CD4-positive, alpha-beta T cell treated with Interleukin-6 at 100 ng/mL for 8 hours (primary cell): ENCODE measurements at places on chromosomes 2 and 18.

DNA sequence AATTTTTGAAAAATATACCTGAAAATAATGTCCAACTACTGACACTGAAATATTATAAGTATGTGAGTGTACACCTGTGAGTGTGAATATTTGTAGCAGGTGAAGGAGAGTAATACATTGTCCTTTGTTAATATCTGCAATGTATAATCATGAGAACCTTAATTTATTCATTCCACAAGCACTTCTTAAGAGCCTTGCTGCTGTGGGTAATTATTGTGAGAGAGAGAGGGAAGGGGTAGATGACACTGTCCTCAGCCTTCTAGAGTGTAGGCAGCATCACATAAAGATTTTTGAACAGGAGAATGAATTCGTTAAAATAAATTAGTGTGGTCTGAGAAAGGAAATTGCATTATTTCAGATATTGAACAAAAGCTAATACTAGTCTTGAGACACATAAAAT is 157.2 kb downstream of the MAP2 start:
- no peak for DNase-seq

GRCh38 chr18:3388980-3389379 is 61.0 kb upstream of the TGIF1 start:
- no peak for DNase-seq

DNA sequence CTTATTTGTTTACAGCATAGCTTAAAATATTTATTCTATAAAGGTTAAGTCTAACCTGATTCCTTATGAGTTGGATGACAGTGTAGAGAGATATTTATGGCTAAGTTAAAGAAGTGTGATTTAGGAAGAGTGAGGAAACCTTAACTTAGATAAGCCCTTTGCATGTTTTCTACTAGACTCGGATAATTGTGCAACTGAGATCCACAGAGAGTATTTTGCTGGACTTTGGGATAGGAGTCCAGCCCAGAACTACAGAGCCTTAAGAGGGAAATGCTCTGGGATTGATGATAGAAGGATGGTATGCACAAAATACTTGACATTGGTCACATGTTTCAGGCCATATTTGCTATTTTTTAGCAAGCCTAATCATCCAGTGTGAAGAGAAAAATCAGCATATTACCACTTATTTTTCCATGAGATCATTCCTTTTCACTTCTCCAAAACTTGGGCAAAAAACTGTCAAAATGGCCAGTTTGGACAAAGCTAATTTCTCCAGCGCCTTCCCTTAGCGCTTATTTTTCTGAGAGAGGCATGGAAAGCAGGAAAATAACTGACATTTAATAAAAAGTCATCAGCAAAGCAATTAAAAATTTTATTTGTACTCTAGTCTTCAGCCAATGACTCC is 3.1 kb downstream of the CD28 start:
- DNase-seq: no peak

- no peak for DNase-seq
These were observed 98.9 kb upstream of the EPAS1 start for GRCh38 chr2:46198164-46198883.

DNA sequence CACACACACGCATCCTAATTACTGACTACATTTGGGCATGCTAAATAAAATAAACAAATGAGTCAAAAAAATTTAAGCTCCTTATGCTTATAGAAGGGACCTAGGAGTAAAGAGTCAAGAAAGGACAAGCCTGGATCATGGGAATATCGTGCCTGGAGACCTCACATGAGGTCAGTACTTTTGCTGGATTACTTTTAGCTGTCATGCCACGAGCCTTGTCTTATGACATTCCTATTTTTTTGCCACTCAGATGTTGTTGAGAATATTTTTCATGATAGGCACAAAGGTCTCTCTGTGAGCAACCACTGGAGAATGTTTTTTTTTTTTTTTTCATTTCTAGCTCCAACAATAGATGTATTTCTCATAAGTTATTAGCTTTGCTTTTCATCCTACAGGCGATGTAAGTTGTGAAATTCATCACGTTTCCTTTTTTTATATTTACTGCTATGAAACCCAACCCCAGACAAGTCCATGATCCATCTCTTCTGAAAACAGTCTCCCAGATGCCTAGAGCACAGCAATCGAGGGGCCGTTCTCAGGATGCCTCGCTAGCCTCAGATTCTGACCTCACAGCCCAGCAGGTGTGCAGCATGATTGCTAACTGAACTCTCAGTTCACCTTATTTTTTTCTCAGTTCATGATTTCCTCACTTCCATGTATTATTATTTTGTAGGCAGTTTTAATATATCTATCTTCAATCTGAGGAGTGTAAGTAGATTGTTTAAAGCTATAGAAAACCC is 464.5 kb downstream of the IRS1 start:
- DNase-seq: no peak

- no peak for DNase-seq
These were observed 13.1 kb upstream of the LHCGR start for GRCh38 chr2:48768669-48769068.
